ENCODE measurements at places on chromosomes 6 and 20.

GRCh38 chr20:32521780-32522525, 63.2 kb downstream of the NOL4L start:
- peak; percentile 74 for DNase-seq

DNA sequence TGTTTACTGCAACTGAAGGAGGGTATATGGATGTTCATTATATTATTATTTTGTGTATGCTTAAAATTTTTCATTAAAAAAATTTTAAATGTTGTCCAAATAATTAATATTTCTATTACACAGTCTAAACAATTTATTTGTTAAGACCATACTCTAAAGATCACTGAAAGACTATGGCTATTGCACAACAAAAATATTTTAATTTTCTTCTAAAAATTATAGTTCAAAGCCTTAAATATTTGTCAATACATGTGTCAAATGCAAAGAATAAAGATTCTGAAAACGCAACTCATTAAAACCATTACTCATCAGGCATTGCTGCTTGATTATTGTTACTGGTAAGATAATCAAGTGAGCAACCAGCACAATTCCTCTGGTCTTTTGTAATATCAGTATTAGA, 2.2 kb downstream of the MMS22L start:
- DNase-seq: no peak

- DNase-seq: no peak
Measured at GRCh38 chr20:46332373-46333160, 24.3 kb upstream of the CDH22 start.

- DNase-seq: no peak
Measured at GRCh38 chr20:51120868-51121267, 98.0 kb upstream of the KCNG1 start.

Data from DND-41 (cell line).